ENCODE measurements at places on chromosomes 12 and 14.
A peak's percentile ranks its signal among the peaks of the same experiment; 100 is the strongest.

DNA sequence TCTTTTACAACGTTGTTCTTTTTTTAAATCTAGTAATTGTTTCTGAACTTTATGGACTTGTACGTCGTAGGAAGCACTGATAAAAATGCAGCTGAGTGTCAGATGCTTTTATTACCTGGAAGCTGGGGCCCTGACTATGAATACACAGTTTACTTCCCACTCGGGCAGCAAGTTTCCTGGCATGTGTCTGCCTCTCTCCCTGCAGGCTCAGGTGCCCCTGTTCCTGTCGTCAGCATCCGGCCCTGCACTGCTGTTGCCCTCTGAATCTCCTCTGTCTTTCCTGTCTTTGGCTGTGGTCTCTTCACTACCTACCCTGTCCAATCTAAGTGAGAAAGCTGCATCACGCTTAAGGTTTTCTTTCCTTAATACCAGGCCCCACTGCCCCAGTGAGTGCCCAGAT lies 75.8 kb downstream of the PELI2 start:
- DNase-seq = no peak

DNA sequence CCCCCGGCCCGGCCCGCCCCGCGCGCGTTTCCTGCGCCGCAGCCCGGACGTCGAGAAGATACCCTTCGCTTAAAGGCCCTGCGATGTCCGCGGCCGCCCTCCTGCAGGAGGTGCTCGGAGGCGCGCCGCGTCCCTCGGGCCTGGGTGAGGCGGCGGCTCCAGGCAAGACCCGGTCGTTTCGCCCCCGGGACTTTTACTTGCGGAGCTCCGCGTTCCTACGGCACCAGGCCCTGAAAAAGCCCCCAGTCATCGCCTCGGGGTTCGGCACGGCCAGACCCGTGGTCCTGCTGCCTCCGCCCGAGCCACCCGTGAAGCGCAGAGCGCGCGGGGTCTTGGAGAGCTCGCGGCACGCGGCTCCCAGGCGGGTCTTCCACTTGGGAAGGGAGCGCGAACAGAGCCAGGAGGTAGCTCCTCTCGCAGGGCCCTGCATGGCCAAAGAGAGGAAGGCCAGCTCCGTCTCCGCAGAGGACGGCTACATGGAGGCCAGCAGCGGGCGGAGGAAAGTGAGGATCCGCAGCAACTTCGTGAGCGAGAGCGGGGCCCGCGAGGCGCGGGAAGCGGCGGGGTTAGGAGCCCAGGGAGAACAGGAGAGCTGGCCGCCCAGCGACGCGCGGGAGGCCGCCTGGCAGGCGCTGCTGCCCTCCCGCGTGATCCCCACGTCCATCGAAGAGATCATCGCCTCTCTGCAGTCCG lies 26.9 kb downstream of the TTC6 start:
- DNase-seq = no peak

- peak; percentile 71 for DNase-seq
Observed at GRCh38 chr12:6963016-6963731, 7.3 kb downstream of the PHB2 start.

GRCh38 chr12:54220567-54220966 lies 31.8 kb upstream of the SMUG1 start:
- no peak for DNase-seq

GRCh38 chr12:31018790-31019505 lies 54.7 kb upstream of the DDX11 start:
- no peak for DNase-seq

GRCh38 chr14:73771848-73772638 lies 57.9 kb upstream of the PNMA1 start:
- peak; percentile 88 for DNase-seq

- peak; percentile 76 for DNase-seq
Observed at GRCh38 chr12:132711080-132711843, 620 bp downstream of the PGAM5 start.

Measured in activated CD8-positive, alpha-beta memory T cell treated with anti-CD3 and anti-CD28 coated beads for 24 hours (primary cell).